ENCODE measurements at places on chromosomes 7 and 10.

- DNase-seq, result peak; percentile 56
Observed at GRCh38 chr7:39414224-39415035, 151.8 kb upstream of the YAE1 start.

DNA sequence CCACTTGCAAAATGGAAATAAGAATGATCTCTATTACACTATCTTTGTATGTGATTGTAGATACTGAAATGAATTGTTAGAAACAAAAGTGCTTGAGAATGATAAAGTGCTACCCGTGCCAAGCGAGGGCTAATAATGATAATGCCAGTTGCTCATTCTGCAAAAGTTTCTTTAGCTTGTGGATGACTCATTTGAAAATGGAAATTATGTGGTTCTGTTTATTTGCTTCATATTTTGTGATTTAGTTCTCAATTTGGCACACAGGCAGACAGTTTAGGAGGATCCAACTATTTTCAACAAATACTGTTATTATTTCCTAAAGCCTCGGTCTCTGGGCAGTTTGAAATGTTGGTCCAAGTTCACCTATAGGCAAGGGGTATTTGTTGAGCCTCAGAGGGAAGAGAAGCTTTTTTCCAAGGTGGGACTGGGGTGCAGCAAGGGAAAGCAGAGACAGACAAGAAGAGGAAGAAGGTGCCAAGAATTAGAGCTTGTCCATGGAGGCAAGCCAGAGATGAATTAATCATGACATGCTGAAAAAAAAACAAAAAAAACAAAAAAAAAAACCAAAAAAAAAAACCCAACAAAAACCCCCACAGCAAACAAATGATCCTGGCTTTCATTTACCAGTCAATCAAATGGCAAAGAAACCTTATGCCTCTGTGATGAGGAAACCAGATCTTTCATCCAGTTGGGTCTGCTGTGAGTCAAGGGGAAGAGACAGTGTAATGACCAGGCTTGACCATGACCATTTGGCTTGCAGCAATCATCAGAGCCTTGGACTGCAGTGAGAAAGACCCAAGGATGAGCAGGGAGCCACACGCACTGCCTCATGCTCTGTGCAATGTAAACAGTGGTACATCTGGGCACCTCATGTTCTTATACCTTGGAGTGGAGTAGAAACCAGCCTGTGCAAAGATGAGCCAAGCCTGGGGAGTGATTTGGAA is 285.0 kb upstream of the HABP2 start:
- DNase-seq, result no peak

DNA sequence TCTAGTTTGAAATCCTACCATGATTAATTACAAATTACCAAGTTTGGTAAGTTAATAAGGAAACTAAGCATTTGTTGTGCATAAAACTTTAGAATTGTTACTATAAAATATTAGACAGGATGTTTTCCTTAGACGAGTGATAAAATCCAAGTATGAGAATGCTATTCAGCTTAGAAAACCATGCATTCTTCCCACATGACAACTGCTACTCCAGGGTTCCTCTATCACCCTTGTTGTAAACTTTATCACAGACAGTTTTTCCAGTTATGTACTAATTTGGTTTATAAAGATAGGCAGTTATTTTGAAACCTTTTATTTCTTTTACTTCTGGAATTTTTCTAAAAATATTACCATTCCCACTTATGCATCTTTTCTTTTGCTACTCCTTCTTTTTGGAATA is 52.0 kb downstream of the SIRT1 start:
- no peak for DNase-seq

DNA sequence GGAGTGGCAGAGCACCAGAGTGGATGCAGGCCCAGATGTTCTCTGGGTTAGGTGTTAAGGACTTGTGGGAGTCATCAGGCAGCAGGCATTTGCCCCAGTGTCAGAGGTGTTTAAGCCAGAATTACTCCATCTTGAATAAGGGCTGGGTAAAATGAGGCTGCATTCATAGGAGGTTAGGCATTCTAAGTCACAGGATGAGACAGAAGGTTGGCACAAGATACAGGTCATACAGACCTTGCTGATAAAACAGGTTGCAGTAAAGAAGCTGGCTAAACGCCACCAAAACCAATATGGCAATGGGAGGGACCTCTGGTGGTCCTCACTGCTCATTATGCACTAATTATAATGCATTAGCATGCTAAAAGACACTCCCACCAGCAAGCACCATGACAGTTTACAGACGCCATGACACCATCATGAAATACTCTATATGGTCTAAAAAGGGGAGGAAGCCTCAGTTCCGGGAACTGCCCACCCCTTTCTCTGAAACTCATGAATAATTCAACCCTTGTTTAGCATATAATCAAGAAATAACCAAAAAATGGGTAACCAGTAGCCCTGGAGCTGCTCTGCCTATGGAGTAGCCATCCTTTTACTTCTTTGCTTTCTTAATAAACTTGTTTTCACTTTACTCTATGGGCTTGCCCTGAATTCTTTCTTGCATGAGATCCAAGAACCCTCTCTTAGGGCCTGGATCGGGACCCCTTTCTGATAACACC is 882 bp upstream of the LRRC61 start:
- DNase-seq, result peak; percentile 80
